Daoy (cell line): ENCODE measurements at places on chromosomes 11 and 22. TPM values are rescaled to one million over a fixed set of nuclear protein-coding genes. Genes with fewer than 3 reads are reported as not detected.

SAA1 gene
- 0.69 TPM in 1 of 2 replicates, not detected in the other for total RNA-seq

OR8G5 gene
- not detected in 2 replicates for total RNA-seq

PANX2 gene
- total RNA-seq, result 0.48 and 1.5 TPM in 2 replicates

PNPLA3 gene
- 1.4 and 4.2 TPM in 2 replicates for total RNA-seq

DNA sequence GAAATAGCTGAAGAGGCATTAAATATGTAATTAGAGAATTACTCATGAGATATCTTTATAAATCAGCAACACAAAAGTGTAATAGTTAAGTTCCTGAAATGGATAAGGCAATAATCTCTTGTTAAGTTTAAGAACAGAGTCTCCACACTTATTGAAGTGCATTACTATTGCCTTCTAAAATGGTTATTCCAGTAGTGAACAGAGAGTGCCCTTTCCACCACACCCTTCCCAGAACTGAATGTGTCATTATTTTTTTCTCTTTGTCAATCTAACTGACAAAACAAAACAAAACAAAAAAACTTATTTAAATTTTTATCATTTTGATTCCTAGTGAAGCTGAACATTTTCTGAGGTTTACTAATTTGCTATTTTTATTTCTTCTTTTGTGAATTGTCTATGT lies 9.2 kb upstream of the PRRG4 start:
- DNase-seq, result no peak

- no peak for DNase-seq
These were observed 6.5 kb downstream of the GAL3ST3 start for GRCh38 chr11:66042227-66042995.

DNA sequence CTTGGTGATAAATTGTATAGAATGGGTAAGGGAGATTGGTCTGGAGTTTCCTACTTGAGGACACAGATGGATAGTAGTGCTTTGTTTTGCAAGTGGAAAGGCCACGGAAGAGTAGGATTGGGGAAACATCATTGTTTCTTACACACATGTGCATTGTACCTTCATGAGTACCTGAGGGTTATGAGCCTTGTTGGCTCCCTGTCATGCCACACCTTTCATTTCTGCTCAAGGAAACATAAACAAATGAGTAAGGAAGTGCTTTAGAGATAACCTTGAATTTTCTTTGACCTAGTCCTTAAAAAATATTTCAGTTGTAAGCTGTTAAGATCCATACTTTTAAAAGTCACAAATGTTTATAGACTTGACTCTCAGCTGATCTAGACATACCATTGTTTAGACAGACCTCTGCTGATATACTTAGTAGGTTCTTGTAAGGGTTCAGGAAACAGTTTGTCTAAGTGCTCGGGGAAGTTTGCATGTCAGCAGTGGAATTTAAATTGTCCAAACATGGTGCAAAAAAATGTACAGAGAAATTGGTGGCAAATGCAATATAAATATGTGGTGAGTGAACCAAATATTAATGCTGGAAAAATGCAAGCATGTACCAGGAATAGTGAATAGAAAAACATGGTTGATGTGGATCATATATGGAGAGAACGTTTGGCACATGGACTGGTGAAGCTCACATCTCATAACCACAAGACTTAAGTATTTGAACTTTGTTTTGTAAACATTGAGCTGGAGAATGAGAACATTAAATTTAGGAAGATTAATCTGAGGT lies 40.9 kb downstream of the GAS2 start:
- no peak for DNase-seq

- no peak for DNase-seq
These were observed 15.5 kb downstream of the RBX1 start for GRCh38 chr22:40966726-40967085.

DNA sequence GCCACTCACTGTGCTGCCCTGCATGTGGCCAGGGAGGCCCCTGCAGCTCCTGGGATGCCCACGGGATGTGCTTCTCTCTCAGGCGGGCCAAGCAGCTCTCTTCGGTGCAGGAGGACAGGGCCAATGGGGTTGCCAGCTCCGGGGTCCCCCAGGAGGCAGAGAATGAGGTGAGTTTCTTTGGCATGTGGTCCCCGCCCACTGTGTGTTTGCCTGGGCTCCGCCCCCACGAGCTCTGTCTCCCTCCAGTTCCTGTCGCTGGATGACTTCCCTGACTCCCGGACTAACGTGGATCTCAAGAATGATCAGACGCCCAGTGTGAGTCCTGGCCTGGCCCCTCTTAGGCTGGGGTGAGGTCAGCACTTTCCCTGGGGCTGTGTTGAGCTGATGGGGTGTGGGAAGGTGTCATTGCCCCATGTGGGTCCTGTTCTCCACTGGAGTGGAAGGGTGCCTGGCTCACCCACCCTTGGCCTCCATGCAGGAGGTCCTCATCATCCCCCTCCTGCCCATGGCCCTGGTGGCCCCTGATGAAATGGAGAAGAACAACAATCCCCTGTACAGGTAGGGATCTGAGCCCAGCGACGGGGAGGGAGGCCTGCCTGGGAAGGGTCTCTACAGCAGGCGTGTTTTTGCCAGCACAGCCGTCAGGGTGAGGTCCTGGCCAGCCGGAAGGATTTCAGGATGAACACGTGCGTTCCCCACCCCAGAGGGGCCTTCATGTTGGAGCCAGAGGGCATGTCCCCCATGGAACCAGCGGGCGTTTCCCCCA lies 7.7 kb downstream of the SCO2 start:
- DNase-seq, result no peak

DNA sequence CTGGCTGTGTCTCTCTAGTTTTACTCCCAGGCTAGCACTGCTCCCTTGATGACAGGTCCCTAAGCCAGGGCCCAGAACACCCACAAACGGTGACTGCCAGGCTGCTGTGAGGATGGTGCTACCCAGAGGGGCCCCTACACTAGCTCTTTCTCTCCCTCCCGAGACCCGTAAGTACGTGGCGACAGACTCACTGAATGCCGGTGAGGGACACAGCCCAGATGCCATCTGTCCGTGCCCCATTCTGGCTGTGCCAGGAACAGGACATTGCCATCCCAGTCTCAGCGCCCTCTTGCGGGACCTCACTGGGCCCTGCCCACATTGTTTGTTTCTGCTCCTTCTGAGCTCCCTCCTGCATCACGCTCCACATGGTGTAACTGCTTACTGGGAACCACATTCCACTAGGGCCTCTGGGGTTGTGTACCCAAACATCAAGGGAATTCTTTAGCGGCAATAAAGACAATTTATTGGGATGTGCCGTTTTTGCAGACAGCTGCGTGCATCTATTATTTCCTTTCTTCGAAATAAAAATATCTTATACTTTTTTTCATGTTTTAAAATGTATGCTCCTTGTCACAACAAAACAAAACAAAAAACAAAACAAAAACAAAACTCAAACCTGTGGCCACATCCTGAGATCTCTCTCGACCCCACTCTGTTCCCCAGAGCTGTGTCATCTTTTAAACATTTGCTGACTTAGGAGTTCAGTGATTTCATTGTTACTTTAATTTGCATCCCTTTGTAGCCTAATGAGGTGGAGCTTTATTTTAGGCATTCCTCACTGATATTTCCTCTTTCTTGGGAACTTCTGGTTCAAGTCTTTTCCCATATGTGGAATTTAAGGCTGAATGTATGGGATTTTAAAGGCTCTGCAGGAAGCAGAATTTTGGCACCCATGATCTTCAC lies 4.4 kb upstream of the TPCN2 start:
- peak; percentile 72 for DNase-seq

GRCh38 chr11:44997566-44997965 lies 46.9 kb upstream of the TP53I11 start:
- DNase-seq, result no peak

DNA sequence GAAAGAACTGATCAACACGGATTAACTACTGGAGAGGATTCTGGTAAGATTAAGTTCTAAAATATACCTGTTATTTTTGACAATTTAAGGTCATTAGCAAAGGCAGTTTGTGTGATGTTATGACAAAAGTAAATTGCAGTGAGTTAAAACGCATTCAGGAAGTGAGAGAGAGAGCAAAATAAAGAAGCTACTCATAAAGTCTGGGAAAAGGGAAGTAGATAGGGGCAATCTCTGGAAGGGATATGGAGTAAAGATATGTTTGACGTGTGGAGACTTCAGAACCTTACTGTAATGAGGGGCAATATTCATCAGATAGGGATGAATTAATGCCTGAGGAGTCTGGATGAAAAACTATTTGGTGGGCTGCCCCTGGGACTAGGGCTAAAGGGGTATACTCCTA lies 16.8 kb downstream of the OR56B4 start:
- DNase-seq, result no peak

GRCh38 chr11:73387594-73388264 lies 11.5 kb downstream of the RELT start:
- DNase-seq, result no peak

DNA sequence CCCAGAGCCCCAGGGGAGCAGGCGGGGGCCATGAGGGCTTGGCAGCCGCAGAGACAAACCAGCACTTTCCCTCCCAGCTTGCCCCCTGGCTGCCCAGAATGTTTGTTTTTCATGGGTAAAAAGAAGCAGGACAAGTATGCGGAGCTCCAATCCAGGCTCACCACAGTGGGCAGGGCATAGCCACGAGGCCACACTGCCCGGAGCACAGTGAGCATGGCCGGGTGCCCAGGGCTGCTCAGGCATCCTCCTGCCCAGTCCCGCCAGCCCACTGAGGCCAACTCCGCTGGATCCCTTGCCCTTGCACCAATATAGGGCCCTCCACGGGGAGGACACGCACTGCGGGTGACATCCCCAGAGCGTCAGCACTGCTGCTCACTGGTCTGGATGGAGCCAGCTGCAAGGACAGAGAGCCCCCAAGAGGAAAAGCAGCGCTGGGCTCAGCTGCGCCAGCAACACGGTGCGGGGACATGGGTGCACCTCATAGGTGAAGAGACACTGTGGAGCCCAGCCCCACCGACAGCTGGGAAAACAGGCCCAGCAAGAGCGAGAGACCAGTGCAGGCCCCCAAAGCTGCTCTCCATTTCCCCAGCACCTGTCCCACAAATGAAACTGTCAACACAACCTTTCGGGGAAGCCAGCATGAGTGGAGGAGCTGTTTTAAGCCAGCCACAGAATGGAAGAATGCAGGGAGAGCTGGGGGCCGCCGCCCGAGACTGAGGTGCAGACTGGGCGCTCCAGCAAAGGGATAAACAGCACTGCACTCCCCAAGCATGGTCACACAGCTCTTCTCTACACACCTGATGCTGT lies 24.8 kb downstream of the ARVCF start:
- no peak for DNase-seq

DNA sequence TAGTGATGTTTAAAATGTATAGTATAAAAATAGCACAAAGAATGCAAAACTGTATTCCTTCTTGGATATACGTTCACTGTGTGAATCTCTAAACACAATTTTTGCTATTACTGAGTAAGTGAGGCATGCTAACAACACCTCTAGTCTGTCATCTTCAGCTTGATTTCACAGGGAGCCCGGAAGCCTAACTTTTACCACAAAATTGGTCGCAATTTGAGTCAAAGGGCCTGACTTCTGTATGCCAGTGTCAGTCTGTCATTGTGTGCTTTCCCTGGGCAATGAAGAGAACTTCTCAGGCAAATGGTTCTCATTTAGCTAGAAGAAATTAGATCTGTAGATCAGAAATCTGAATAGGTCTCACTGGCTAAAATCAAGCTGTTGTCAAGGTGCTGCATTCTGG lies 1059.5 kb downstream of the FAM181B start:
- no peak for DNase-seq

DNA sequence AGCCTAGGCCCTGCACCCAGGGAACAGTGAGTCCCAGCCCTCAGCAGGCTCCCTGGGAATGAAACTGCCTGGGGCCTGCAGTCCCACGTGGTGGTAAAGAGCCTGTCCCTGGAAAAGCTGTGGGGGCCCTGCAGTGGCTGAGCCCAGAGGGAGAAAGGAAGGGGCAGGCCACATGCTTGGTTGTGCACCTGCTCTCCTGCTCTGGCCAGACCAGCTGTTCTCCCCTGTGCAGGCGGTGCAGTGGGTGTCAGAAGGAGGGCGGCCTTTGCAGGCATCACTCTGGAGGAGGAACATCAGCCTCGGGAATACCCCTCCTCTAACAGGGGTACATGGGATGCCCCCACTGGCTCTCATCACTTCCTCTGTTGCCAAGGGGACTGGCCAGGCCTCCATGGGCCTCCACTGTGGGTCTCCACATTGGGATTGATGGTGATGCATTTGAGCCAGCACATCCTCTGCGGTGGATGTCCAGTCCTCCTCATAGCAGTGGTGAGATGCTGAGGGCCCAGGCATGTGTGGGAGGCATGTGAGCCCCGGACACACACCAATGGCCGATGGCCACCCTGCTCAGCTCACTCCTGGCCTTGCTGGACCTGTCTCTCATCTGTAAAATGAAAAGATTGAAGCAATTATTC lies 690.4 kb downstream of the BRD1 start:
- DNase-seq, result no peak

- peak; percentile 35 for DNase-seq
These were observed 38.2 kb downstream of the OR10A6 start for GRCh38 chr11:7892840-7893254.

GRCh38 chr11:13135385-13136271 lies 126.5 kb downstream of the RASSF10 start:
- DNase-seq, result peak; percentile 89

- no peak for DNase-seq
These were observed 70.4 kb downstream of the ATM start for GRCh38 chr11:108293229-108293628.

DNA sequence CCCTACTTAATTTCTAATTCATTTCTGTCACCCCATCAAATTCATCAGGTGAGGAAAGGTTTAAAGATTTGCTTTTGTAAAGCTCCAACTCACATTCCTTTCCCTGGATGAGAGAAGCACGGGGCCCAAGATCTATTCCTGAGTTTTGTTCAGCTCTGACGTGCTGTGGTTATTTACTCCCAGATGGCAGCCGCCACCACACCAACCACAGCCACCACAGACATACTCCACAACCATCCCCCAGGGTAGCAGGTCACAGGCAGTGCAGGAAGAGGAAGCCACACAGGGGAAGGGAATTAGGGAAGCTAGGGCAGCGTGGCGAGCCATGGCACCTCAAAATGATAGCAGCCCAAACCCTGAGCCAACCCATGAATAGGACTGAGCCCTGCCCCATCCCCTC lies 63.5 kb upstream of the CSNK2A3 start:
- DNase-seq, result peak; percentile 90

DNA sequence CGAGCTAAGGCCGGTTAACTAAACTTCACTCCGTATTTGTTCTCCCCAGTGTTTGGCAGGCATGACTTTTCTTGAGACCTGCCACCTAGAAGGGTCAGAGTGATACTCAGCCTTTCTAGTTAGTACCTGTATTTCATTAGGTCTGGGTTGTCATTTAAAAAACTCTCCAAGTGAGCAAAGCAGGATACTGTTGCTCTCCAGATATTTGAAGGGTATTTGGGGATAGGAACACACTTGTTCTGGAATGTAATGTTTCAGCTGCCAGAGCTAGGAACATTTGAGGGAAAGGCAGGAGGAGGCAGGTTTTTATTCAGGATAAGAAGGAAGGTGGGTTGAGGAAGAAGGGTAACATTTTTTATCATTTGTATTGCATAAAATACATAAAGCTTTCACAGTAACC lies 140.1 kb downstream of the TRIM44 start:
- no peak for DNase-seq
